ENCODE measurements at places on chromosomes 6 and 20.
A peak's percentile ranks its signal among the peaks of the same experiment; 100 is the strongest.

- no peak for DNase-seq
Measured at GRCh38 chr6:157392927-157393668, 12.1 kb downstream of the ZDHHC14 start.

- no peak for DNase-seq
Measured at GRCh38 chr6:121413879-121414278, 21.6 kb upstream of the GJA1 start.

GRCh38 chr6:16582446-16583143 lies 178.7 kb downstream of the ATXN1 start:
- DNase-seq: no peak

GRCh38 chr6:142707255-142707654 lies 237.7 kb downstream of the HIVEP2 start:
- DNase-seq: no peak

GRCh38 chr20:1895674-1896483 lies 672 bp downstream of the SIRPA start:
- no peak for DNase-seq

DNA sequence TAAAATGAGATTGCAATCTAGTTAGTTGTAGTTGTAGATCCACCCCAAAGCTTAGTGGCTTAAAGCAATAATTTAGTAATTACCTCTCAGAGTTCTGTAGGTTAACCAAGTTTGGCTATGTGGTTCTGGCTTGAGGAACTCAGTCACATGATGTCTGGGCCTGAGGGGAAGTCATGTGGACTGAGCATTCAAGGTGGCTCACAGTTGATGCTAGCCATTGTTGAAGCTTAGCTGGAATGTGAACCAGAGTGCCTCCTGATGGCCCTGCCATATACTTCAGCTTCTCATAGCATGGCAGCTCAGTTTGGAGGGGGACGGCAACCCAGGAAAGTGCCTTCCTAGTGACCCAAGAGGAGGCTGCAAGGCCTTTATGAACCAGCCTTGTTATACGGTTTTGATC lies 263.2 kb upstream of the RNF217 start:
- no peak for DNase-seq

DNA sequence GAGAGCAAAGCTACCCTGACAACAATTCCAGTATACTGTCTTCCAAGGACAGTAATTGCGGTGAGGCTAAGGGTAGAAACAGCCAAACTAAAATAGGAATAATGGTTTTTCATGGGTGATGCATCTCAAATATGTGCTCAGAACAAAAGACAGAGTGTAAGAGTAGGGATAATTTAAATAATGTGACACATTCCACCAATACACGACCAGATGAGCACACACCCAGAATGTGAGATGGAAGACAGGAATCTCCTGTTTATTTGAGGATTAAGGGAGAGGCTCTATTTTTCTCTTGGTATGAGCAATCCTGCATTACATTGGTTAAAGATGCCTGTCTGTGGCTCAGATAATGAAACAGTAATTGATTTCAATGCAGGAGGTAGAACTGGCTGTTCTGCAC lies 292.9 kb upstream of the ZFP64 start:
- no peak for DNase-seq

DNA sequence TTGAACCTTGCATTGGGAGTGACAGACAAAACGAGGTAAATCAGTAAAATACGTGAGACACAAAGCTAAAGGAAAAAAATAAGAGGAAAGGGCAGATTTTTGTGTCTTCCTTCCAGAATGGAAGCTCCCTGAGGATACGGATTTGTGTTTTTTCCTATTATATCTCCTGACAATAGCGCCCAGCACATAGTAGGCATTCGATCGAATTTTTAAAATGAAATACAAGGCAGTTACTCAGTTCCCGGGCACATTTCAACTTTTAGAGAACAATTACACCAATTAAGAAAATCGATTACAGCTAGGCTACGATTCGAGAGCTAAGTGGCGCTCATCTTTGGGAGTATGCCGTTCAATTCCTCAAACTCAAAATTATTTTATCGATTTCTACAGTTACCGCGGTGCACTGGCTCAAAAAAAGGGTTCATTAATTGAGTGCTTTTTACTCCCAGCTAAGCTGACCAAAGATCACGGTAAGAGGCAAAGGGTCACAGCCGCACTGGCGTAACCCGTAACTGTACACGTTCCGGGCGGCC lies 443 bp downstream of the RMND1 start:
- no peak for DNase-seq

DNA sequence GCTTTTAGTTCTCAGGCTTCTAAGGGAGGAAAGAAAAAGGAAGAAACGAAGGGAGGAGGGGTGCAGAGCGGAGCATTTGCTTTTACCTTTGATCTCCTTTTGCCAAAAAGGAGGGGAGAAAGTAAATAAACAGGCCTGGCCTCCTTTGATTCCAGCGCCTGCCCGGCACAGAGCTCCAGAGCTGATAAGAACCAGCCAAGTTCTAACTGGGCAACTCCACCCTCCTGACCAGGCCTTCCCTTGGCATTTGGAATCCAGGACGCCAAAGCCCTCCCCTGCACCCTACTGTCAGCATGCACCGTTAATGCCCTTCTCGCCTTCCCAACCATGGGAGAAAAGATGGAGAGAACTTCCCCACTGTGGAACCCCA lies 120.8 kb upstream of the PTPN1 start:
- no peak for DNase-seq

DNA sequence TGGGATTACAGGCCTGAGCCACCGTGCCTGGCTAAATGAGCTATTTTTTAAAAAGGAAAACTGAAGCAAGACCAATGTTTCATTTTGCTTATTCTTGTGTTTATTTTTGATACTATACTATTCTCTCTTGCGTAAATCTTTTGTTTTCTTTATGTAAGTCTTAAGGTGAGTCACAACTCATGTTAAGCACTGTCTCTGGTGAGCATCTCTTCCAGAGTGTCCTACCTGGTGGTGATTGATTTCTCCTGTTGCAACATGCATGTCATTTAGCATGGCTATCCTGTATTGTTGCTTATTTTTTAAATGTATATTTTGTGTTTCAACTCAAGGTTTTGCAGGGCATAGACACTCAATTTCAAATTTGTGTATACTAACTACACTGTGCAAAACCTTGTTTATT lies 336.0 kb downstream of the RFPL4B start:
- no peak for DNase-seq

DNA sequence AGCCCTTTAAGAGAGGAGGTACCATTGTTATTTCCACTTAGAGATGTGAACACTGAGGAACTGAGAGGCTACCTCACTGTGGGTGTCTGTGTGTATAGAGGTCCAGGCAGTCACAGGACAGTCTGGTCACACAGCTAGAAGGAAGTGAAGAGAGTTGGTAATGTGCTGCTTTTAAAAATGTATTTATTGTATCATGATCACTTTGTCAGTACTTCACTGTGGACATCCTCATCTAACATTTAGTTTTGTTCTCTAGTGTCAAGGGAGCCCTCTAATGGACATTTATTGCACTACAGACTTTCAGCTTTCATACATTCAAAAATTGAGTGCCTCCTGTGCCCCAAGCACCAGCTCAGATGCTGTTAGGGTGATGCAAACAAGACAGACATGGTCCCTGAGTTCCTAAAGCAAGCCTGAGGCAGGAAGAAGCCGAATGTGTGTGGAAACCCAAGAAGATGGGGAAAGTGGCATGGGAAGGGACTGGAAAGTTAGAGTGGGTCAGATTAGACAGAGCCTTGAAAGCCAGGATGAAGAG lies 123.0 kb downstream of the SLC16A10 start:
- DNase-seq: no peak

- DNase-seq: no peak
Measured at GRCh38 chr6:139117734-139118133, 17.1 kb upstream of the HECA start.

DNA sequence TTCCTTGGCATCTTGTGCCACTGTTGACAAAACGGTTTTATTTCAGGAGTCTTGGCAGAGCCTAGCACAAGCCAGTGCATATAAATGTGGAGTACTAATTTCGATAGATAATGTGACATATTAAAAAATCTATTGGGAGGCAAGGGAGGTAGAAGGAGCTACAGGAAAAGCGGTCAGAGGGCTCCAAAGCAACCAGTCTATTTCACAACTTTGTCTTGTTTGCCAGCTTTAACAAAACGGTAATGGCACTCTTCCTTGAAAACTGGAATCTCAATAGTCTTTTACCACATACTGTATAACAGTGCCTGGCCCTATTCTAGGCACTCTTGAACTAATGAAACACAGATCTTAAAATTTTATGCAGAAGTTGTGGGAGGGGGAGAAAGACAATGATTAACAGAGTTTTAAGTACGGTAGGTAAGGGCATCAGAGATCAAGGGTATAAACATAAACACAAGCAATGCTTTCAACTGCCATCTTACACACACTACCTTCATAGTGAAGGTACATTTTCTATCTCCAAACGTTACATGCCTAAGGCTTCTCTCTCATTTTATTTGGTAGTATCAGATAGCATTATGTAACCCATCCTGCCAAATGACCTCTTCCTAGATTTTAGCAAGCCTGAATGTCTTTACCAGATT lies 33.5 kb upstream of the SYNCRIP start:
- DNase-seq: no peak

DNA sequence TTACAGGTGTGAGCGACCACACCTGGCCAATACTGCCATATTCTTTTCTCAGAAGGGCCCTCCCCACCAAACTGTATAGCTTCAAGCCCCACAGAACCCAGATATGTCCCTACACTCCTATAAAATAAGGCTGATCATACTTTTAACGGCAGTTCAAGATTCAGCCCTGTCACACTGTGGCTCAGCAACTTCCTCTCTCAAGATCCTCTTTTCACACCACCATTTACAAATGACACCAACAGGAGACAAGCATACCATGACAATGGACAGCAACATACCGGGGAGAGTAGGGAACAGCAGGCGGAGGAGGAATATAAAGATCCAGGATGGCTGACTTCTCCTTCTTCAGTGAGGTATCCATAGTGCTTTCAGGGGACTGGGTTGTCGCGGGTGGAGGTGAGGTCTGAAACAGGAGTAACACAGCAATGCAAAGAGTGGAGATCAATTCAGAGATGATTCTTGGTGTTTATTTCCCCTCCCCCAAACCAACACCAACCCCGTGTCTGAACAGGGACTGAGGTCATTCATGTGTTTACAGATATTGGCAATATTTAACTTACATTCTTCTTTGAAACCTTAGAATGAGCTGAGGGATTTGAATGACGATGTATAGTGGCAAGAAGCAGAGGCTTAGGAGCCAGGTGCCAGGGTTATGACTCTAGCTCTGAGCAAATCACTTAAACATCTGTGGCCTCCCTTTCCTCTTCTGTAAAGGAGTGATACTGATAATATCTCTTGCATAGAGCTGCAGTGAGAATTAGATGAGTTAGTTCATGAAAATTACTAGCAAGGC lies 57.6 kb upstream of the IPCEF1 start:
- DNase-seq: no peak

DNA sequence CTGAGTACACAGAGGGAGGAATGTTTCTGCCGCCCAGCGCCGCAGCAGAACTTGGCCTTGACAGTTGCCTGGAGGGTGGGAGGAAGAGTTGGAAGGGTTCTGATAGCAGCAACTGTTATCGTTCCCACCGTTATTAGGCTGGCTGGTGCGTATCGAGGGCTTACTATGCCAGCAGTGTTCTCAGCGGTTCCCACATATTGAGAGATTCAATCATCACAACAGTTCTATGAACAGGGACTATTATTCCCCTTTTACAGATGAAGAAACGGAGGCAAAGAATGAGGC lies 380.1 kb upstream of the SULF2 start:
- no peak for DNase-seq

- DNase-seq: no peak
Measured at GRCh38 chr6:50887112-50887511, 68.4 kb downstream of the TFAP2B start.

GRCh38 chr6:14210663-14211561 lies 93.3 kb downstream of the CD83 start:
- DNase-seq: peak; percentile 84

- no peak for DNase-seq
Measured at GRCh38 chr6:163716690-163717089, 302.2 kb downstream of the QKI start.

DNA sequence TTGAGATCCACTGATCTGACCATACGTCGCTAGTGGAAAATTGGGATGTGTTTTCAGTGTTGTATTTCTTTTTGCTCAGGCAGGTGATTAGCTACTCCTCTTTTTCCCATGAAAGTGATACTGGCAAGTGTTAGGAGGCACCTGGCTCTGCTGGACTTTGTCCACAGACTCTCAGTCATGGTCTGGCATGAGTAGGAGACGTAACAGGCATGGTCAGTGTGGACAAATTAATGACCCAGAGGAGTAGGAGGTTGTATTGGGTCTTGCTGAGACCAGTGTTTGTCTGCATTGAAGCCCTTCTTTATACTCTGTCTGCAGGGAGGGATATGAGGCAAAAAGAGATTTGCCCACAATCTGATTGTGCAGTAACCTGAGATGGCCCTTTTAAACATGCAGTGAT lies 178.7 kb downstream of the DTNBP1 start:
- no peak for DNase-seq

- no peak for DNase-seq
Measured at GRCh38 chr6:20833881-20834515, 299.7 kb downstream of the CDKAL1 start.

GRCh38 chr20:843912-844311 lies 10.4 kb downstream of the FAM110A start:
- DNase-seq: no peak

GRCh38 chr6:26022132-26022472 lies 59.5 kb downstream of the TRIM38 start:
- DNase-seq: peak; percentile 2

- DNase-seq: no peak
Measured at GRCh38 chr20:61812845-61813485, 252.7 kb downstream of the TAF4 start.

GRCh38 chr20:25576783-25577530 lies 8.4 kb downstream of the NINL start:
- DNase-seq: no peak

GRCh38 chr6:159068904-159069578 lies 24.2 kb upstream of the TAGAP start:
- no peak for DNase-seq

GRCh38 chr20:58808271-58809046 lies 42.2 kb downstream of the GNAS-AS1 start:
- no peak for DNase-seq

DNA sequence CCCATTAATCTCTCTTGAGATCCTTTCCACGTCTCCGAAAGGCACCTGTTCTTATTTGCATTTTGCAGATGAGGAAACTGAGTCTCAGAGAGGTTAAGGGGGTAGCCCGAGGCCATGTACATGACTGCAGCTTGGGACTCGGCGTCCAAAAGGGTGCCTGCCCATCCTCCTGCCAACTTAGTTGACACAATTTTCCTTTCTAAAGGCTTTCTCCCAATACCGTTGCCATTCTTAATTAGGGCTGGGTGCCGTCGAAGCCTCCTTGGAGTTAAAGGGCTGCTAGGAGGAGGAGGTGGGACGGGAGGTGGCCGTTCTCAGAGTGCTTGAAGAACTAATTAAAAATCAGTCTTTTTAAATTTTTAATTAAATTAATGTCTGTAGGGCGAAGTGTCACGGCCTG lies 546 bp upstream of the PSMG4 start:
- no peak for DNase-seq

- peak; percentile 5 for DNase-seq
Measured at GRCh38 chr20:21808863-21809664, 103.6 kb downstream of the PAX1 start.

- DNase-seq: no peak
Measured at GRCh38 chr6:110609101-110609500, 132.7 kb upstream of the SLC22A16 start.
